ENCODE measurements at places on chromosomes 2 and 18. TPM values are rescaled to one million over a fixed set of nuclear protein-coding genes. Genes with fewer than 3 reads are reported as not detected.
A peak's percentile ranks its signal among the peaks of the same experiment; 100 is the strongest.

- DNase-seq: peak; percentile 29
Measured at GRCh38 chr2:168568476-168569267, 112.6 kb downstream of the CERS6 start.

WIPF1 gene
- 26.3 TPM for polyA plus RNA-seq

GRCh38 chr2:46827274-46828134 lies 88.1 kb downstream of the MCFD2 start:
- no peak for DNase-seq

DNA sequence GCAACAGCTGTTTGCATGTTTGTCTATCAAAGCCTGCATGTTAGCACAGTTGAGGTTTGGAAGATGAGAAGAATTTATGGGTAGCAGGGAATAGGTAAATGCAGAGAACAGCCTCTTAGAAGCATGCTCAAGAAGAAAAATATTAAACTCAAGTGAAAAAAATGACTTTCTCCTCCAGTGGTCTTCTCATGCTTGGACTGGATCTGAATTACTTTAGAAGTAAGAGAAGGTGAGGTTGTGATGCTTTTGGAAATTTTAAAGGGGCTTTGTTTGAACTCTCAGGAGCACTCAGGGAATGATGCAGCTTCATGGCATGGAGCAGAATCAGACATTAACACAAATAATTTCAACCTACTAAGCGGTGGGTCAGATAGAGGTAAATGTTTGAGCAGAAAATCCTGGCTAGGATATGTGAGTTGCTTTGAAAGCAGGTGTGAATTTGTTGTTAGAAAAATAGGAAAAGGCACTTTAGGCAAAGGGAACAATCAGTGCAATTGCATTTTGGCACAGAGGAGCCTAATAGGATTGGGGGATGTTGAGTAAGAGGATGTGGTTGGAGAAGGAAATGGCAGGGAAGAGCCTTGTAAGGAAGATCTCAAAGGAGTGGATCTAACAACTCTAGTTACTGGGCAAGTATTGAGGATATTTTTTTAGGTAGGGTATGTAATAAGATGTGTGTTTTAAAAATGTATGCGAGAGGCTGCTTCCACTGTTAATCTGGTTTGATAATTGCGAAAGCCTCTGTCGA lies 76.3 kb downstream of the DDX1 start:
- no peak for DNase-seq

DNA sequence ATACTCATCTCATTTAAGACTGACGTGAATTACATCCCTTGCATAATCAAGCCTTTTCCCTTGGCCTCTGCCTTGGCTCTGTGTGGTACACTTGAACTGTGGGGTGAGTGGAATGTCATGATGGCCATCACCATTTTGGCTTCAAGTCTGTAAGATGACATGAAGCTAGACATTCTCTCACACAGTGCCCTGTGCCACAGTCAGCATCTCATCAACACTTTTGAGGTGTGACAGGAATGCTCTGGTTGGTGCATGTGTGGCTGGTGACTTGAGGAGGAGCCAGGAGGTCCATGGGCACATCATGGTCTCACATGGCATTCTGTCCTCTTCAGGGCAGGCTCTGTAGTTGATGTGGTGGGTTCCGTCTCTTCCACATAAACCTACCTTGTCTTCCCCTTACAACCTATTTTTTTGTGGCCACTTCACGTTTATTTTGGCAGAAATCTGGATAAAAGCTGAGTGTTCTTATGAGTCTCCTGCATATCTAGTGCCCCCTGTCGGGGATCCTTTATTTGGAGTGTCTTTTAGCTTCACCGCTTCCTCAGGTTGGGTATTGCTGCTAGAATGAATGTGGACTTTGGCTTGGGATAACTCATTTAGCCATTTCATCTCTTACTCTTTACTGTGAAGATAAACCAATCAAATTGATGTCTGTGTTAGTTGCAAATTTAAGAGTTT lies 28.1 kb downstream of the MAP4K4 start:
- DNase-seq: no peak

- no peak for DNase-seq
Measured at GRCh38 chr2:18546567-18546966, 13.9 kb downstream of the RDH14 start.

DNA sequence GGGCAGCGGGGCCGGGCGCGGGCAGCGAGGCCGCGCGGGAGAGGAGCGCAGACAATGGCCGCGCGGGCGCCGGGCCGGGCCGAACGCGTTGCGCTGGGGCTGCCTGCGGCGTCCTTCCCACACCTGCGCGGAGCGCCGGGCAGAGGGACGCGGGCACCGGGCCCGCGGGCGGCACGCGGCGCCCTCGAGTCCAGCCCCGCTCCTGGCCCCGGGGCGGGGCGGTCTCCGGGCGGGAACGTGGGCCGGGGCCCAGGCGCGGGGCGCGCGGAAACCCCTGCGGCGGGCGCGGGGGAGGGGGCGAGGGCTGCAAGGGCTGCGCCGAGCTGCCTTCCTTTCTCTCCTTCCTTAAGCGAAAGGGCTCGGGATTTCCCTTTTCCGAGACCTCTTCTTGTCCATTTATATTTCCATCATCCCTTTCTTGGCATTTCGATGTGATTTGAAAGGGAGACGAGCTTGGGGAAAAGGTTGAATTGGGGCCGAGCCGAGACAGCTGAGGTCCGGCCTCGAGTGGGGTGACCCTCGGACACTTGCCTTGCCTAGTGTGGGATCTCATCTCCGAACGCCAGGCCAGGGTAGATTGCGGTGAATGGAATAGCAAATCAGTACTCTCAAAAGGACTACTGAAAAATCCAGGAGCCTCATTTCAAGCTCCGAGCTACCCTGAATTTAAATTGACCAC lies 676 bp downstream of the KLHL23 start:
- DNase-seq: peak; percentile 41

EVX2 gene
- not detected for polyA plus RNA-seq

SLC4A5 gene
- 3.4 TPM for polyA plus RNA-seq

FIGLA gene
- not detected for polyA plus RNA-seq

DNA sequence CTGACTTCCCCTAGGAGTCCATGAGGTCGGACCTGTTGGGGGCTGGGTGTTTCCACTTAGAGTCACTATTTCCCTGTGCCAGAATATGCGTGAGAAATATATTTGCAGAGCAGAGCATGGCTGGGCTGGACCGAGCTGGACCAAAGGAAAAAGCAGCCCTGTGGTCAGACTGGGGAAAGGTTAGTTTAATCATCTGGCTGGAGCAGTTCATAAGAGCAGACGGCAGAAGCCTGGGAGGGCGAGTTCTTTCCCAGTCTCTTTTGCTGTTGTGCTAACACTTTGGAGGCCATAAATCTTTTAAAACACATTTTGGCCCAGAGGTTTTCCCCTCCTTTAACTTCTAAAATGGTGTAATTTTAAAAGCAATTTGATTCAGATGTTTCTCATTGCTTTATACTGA lies 66.5 kb downstream of the GLI2 start:
- DNase-seq: no peak

DNA sequence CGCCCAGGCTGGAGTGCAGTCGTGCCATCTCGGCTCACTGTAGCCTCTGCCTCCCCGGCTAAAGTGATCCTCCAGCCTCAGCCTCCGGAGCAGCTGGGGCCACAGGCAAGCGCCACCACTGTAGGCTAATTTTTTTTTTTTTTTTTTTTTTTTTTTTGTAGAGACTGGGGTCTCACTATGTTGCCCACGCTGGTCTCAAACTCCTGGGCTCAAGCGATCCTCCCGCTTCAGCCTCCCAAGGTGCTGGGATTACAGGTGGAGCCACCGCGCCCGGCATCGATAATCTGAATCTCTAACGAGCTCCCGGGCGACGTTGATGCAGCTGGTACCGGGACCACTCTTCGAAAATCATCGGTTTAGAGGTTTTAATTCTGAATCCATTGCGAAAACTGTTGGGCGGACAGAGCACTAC lies 520 bp upstream of the CYP20A1 start:
- no peak for DNase-seq

- no peak for DNase-seq
Measured at GRCh38 chr2:22281033-22281432, 1103.9 kb upstream of the KLHL29 start.

GRCh38 chr18:70506511-70506910 lies 217.7 kb downstream of the SOCS6 start:
- no peak for DNase-seq

DNA sequence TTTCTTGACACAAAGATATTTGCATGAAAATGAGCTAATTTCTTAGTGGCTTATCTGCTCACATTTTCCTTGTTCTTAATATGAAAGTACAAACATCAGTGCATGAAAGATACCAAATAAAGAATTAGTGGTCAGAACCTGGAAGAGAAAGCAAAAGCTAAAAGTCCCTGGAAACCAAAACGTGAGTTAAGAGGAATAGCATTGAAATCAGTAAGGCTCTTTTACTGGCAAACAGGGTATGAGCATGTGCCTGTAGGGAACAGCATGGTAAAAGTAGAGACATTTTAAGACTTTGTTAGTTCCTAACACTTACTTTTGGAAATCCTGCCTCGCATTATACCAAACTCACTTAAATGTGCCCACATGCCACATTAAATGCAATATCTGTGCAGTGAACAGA lies 31.9 kb upstream of the CWC22 start:
- DNase-seq: no peak

DNA sequence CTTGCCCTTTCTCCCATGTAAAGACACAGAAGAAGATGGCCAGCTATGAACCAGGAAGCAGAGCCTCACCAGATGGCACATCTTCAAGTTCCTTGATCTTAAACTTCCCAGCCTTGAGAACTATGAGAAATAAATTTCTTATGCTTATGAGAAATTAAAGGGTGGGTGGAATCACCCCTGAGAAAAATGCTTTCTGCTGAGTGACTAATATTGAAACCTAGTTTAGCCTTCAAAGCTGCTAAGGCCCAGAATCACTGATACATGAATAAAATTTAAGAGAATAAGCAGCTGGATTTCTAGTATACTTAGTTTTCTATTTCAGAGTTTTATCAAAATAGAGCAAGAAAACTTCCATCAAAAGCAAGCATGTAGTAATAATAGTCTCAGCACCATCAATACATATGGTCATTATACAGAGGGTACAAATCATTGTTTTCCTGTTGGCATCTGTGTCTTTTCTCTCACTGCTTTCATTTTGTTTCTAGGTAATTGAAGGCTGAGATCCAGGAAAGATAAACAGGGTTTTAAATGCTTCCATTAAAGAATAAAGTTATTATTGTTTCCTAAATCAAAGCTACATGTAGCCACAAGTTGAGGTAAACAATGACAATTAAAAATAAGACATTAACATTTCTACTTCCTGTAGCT lies 53.3 kb upstream of the COL5A2 start:
- no peak for DNase-seq

- DNase-seq: no peak
Measured at GRCh38 chr18:12924616-12925015, 23.2 kb upstream of the SEH1L start.

G6PC2 gene
- 0.09 TPM for polyA plus RNA-seq

MYCN gene
- 39.6 TPM for polyA plus RNA-seq

RGPD3 gene
- polyA plus RNA-seq: 0.34 TPM

UBXN4 gene
- 157 TPM for polyA plus RNA-seq

EPAS1 gene
- 44.2 TPM for polyA plus RNA-seq

GRCh38 chr2:203714112-203714511 lies 7.7 kb downstream of the CD28 start:
- no peak for DNase-seq

- no peak for DNase-seq
Measured at GRCh38 chr2:60337142-60337497, 216.3 kb downstream of the BCL11A start.

DNA sequence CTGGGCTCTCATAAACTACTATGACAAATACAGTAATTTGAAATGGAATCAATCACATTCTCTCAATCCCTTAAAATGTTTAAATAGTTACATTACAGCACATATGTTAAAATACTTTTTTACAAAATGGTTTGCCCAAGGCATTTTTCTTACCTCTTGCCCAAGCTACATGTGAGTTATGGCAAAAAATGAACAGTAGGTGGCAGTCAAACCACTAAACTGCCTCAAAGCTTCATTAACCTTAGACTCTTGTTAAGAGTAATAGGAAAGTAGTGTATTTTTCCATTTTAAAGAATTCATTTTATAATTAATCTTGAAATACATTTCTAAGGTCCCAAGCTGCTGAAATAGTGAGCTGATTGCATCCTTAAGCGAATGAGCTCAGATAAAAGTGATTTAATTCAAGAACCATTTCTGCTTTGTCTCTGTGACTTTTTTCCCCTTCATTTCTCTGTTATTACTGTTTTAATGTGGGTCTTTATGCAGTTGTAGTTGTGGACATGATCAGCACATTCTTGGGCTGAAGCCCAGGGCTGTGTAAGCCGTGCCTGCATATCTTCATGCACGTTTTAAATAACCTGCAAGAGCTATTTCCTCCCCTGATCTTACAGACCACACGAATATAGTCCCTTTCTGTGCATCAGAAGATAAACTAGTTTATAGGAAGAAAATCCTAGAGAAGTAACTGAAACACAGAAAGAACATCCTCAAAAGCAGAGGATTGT lies 311.8 kb downstream of the LNPK start:
- DNase-seq: peak; percentile 83

GRCh38 chr2:219897456-219897855 lies 270.0 kb downstream of the SLC4A3 start:
- DNase-seq: no peak

GRCh38 chr2:168948621-168949212 lies 47.6 kb downstream of the G6PC2 start:
- no peak for DNase-seq

ASB18 gene
- polyA plus RNA-seq: not detected

KLHL41 gene
- polyA plus RNA-seq: 2.3 TPM

PAIP2B gene
- polyA plus RNA-seq: 20.8 TPM

IL36G gene
- polyA plus RNA-seq: 0.23 TPM

DNA sequence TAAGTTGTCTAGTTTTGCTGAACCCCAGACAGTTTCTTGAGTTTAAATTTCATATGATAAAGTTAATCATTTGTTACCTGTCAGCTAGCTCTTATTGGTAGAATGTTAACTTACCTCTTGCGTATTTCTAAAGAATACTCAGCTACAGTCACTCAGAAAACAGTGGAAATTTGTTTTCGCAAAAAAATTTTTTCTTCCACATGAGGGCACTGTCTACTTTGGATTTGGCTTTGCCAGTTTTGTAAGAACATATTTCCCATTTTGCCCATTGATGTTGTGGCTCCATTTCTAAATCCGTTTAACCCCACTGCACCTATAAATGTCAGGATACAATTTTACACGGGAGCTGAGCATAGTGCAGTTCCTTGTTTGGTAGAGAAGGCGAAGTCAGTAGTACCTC lies 19.1 kb upstream of the GCFC2 start:
- no peak for DNase-seq

PNKD gene
- 131 TPM for polyA plus RNA-seq

GRCh38 chr18:8602040-8602439 lies 7.2 kb upstream of the RAB12 start:
- DNase-seq: no peak

SERPINB13 gene
- not detected for polyA plus RNA-seq

All from renal pelvis (tissue), 12 donors.